Stimulated activated memory B cell treated with anti-CD40 and anti-IgM and Interleukin-4, amounts not matched to agents 10 μg/mL and 1 μg/mL and 100 μg/mL, for 72 hours (primary cell): ENCODE measurements at places on chromosomes 5 and 9.

GRCh38 chr9:36813154-36813553 is 220.9 kb downstream of the PAX5 start:
- ATAC-seq = no peak

GRCh38 chr5:108409786-108410185 is 27.9 kb upstream of the FBXL17 start:
- ATAC-seq = no peak

DNA sequence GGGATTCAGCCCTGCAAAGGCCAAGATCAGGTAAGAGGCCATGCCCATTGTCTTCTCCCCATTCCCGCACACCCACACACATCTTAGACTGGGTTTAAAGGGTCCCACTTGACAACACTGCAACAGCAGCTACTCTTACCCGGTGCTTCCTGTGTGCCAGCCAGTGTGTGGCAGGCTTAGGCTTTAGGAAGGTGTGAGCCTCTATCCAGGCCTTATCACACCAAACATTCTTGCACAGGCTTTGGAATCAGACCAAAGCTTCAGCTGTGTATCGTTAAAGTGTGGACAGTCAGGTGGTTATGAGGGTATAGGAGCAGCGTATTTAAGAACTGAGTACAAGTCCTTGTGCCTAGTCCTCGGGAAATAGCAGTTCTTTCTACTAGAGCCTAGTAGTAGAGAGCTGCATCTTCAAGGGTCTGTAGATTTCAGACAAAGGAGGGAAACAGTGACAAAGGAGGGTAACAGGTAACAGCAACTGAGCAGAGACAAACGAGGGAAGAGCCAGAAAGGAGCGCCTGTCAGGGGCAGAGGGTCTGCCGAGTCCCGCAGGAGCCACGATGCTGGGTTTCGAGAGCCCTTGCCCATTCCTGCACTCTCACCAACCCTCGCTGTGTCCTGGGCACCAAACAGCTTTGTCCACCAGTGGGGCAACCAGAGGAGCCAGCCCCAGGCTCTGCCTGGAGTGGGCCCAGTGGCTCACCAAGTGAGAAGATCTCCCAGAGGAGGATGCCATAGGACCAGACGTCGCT is 30.9 kb downstream of the CSF1R start:
- ATAC-seq = no peak

- peak; percentile 80 for ATAC-seq
Measured at GRCh38 chr5:68240202-68240601, 24.6 kb downstream of the PIK3R1 start.
